ENCODE measurements at places on chromosomes 12 and 14.

- no peak for DNase-seq
Observed at GRCh38 chr12:9127484-9127883, 11.8 kb upstream of the A2M start.

GRCh38 chr12:47124451-47124850 lies 44.7 kb upstream of the AMIGO2 start:
- no peak for DNase-seq

GRCh38 chr14:22802860-22803686 lies 12.2 kb downstream of the SLC7A7 start:
- DNase-seq: no peak

DNA sequence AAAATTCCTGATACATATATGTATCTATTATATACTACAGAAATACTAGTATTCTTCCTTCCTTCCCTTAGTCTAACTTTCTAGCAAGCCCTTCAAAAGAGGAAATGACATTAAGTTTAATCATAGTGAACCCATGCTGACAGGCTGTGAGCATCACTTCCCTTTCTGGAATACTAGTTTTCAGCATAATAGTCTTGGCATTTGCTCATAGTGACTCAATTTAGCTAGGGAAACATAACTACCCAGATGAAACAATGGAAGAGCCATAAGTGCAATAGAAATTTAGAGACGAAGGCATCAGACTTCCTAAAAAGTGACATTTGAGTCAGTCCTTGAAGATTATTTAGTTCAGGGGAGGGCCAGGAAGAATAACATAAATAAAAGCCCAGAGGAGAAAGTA lies 184.5 kb upstream of the CRY1 start:
- DNase-seq: no peak

- no peak for DNase-seq
Observed at GRCh38 chr12:41250748-41251147, 62.6 kb downstream of the PDZRN4 start.

GRCh38 chr12:70605976-70606375 lies 31.3 kb downstream of the PTPRB start:
- DNase-seq: no peak

DNA sequence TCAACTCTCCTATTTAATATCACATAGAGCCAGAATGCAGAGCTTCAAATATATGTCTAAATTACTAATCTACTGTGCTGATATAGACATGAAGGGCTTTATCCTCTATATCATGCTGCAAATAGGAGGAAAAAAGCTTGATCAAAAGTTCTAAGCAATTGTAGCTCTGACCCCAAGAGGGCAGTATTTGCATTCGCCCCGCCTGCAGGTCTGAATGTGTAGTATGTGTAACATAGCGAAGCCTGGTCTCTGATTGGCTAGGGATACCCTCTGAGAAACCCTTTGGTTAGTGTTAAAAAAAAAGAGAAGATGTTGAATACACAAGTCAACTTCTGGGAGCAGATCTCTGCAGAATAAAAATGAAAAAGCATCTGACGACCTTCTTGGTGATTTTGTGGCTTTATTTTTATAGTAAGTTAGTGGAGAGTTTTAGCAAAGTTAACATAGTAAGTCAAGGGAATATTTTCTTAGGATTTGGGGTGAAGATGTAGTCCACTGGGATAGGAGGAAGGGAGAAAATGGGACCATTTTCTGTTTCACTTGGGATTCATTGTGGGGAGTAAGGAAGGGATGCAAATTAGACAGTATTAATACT lies 151.6 kb upstream of the OR4E1 start:
- DNase-seq: peak; percentile 69

- DNase-seq: no peak
Observed at GRCh38 chr14:58662759-58663158, 25.0 kb downstream of the DACT1 start.

DNA sequence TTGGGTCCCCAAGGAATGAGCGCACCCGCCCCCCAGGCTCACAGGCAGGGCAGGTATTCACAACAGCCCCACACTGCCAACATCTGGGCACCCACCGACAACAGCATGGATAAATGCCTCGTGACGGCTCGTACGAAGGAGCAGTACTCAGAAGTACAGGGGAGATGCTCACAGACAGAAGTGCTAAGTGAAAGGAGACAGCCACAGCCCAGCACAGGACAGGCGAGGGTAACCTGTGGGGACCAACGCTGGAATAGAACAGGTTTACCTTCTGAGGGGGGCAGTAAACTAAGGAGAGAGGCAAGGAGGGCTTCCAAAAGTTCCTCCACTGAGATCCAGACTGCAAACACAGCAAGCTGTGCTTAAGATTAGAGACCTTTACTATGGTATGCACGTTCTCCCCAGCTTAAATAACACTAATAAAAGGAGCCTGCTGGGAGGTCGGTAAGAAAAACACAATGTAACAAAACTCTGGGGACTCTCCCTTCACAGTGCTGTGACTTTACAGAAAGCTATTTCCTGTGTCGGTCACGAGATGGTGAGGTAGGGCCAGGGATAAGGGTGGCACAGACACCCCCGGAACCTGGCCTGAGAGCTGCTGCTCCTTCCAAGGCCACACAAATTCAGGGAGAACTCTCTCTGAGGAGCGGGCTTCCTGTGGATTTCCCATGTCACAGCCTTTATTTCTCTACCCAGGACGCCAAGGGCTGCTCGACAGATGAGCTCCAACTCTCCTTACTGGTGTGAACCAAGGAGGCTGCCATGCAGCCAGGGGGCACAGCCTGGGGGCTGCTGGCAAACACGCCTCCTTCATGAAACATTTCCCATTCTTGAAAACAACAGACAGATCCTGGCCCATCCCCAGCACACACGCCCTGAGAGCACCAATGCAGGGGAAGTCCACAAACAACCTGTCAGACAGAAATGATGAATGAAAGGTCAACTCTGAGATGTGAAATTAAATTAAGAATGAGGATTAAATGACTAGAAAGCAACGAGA lies 26.3 kb downstream of the SLC15A4 start:
- no peak for DNase-seq

- no peak for DNase-seq
Observed at GRCh38 chr12:90163975-90164374, 455.3 kb upstream of the ATP2B1 start.

- no peak for DNase-seq
Observed at GRCh38 chr12:22856178-22856577, 231.2 kb downstream of the ETNK1 start.

DNA sequence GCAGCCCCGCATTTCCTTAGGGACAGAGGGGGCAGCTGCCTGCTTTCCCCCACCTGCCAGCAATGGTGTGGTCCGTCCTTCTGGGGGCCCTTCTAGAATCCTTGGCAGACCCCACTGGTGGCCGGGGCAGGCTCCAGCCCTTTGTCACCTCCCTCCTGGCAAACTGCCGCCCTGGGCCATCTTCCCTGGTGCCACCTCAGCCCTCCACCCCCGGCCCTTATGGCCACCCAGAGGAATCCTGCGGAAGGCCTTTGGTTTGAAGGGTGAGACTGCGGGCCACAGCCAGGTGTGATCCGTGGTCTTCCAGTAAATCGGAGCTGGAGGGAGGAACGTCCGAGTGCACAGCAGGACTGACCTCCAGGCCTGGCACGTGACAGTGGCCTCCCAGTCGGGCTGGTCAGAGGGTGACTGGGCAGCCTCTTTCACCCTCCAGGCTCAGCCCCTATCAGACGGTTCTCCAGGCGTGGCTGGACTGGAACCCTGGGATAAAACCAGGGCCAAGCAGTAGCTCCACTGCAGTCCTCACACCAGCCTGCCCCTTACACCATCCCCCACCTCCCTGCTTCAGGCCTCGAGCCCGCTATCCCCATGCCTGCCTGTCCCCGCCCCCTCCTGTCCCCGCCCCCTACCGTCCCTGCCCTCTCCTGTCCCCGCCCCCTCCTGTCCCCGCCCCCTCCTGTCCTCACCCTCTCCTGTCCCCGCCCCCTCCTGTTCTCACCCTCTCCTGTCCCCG lies 12.4 kb downstream of the FBRSL1 start:
- peak; percentile 93 for DNase-seq

DNA sequence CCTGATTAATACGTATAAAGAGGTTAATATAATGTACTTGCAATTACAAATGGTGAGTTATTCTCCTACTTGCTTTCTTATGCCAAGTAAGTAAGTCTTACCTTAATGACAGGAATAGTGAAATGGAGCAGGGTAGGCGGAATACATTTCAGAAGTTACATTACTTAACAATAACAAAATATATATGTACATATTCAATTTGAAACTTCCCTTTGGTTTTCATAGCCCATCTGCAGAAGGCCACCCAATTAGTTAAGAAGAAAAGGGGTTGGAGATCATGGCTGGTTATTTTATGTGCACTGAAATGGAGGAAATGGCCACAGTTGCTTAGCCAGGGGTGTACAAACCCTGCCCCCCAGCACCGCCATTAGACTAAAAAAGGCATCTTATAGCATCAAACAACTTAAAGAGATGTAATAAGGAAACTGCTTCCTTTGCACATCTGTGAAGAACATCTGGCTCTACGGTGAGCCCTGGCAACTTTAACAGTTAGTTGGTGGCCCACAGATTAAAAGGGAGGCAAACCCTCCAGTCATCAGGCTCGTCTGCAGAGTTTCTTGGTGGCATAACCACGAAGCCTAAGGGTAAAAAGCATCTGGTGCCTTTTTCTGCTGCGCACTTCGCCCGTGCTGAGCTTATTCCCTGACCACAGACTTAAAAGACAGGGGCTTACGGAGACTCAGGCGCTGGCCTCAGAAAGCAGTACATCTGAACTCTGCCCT lies 38.8 kb upstream of the DACT1 start:
- no peak for DNase-seq

DNA sequence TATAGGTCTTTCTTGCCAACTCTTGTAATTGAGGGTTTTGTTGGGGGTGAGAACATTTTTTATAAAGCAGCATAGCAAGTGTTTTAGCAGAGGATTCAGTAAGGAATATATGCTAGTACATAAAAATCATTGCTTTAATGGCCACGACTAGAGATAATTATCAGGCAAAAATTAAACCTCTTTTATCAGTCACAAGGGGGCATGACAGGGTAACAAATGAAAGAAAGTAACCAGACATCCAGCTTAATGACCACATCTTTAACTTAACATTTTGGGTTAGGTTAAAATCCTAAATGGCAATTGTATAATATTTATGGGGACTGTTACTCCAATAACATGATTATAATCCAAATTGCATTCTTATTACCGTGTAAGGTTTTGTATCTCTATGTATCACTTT lies 119.6 kb downstream of the LRRIQ1 start:
- no peak for DNase-seq

- no peak for DNase-seq
Observed at GRCh38 chr14:76538648-76539008, 162.7 kb downstream of the ESRRB start.

DNA sequence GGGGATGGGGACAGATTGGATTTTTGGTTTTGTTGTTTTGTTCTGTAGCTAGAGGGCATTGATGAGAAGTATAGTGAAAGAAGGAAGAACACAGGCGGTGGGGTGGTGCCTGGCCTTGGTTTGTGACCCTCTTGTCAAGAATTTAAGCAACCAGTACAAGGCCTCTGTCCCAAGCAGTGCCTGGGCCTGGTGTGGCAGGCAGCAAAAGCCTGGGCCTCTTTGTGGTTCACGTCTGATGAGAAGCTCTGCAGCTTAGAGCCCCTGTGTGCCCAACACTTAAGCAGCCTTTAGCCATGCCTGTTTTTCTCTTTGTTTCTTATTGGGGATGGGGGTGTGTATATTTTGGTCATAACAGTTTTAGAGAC lies 98.0 kb downstream of the PPP2R5C start:
- DNase-seq: no peak

GRCh38 chr12:115216301-115216700 lies 532.3 kb upstream of the TBX3 start:
- DNase-seq: no peak

DNA sequence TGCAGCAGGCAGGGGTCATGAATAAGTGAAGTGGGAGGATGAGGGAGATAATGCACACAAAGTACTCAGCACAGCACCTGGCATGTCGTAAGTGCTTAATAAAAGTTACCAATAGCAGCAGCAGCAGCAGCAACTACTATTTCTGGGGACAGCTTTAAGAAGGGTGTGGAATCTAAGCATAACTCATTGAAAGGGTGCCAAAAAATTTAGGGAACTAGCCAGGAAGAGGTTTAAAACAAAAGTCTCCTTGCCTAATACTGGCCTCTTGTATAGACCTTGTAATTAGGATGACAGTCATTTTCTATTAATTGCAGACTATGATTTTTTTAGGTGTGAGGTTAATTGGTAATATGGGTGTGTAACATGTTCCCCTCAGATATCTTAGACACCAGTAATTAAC lies 179.9 kb downstream of the PTPN11 start:
- no peak for DNase-seq

DNA sequence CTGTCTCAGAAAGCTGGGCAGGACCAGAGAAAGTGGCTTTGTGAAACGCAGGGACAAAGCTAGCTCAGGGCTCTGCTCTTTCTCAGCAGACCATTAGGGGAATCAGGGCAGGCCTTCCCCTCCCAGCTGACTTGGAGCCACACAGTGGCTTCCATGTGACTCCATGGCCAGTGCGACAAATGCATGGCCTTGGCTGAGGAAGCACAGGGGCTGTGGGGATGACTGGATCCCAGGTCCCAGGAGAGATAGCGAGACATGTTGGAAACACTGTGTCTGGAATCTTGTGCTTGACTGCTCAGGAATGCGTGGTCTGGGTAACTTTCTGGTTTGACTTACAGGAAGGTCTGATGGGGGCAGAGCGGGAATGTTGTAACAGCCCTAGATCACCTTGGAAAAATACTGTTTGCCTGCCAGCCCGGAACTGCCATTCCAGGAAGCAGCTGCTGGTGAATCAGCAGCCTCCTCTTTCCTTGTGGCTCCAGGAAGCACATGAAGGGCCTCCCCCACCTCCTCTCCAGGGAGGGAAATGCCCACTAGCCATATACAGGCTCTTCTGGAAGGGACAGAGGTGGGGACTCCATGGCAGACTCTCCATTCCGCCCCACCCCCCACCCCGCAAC lies 133.5 kb upstream of the HIF1A start:
- peak; percentile 44 for DNase-seq

- peak; percentile 75 for DNase-seq
Observed at GRCh38 chr12:80936642-80937390, 918 bp downstream of the LIN7A start.

- DNase-seq: no peak
Observed at GRCh38 chr12:115872212-115872611, 405.3 kb downstream of the MED13L start.

DNA sequence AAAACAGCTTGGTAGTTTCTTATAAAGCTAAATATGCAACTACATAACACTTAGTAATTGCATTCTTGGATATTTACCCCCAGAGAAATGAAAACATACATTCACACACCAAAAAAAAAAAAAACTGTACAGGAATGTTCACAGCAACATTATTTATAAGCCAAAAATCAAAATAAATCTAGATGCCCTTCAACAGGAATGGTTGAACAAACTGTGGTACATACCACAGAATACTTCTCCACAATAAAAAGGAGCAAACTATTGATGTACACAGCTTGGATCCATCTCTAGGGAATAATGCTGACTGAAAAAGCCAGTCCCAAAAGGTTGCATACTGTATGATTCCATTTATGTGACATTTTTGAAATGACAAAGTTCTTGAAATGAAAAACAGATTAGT lies 62.1 kb upstream of the SLC38A4 start:
- DNase-seq: no peak

- DNase-seq: no peak
Observed at GRCh38 chr14:68111097-68111852, 291.7 kb downstream of the RAD51B start.

GRCh38 chr12:104692557-104693218 lies 235.9 kb downstream of the CHST11 start:
- no peak for DNase-seq

GRCh38 chr12:54206791-54207190 lies 18.0 kb upstream of the SMUG1 start:
- DNase-seq: no peak
